Activated T-cell treated with anti-CD3 and anti-CD28 coated beads, Interleukin-2, amount 50 U/mL, for 24 hours (primary cell): ENCODE measurements at places on chromosomes 4 and X.

GRCh38 chrX:14802943-14803710, 69.7 kb downstream of the FANCB start:
- DNase-seq, result no peak

- no peak for DNase-seq
These were observed 31.4 kb upstream of the FAM241A start for GRCh38 chr4:112113864-112114263.

- no peak for DNase-seq
These were observed 24.1 kb upstream of the TMEM150C start for GRCh38 chr4:82585690-82586435.

- no peak for DNase-seq
These were observed 8.4 kb downstream of the UBE2K start for GRCh38 chr4:39706334-39706733.
